Activated B cell treated with CpG ODN at 0.5 μM for 24 hours (primary cell): ENCODE measurements at places on chromosomes 13 and 19.

DNA sequence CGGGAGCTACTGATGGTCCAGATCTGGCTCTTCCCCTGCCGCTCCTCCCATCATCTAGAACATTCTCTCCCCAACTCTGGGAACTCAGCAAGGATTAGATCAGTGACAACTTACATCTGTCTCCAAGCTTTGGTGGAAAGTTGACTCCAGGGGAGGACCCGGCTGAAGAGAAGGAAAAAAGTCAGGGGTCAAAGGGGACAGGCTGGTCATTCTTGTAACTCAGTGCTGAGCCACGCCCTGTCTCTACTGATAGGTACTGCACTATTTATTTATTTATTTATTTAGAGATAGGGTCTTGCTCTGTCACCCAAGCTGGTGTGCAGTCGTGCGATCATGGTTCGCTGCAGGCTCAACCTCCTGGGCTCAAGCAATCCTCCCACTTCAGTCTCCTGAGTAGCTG, 14.3 kb downstream of the PLEKHA4 start:
- H3K4me3 ChIP-seq: no peak overlapping the region
- no peaks in the 10 kb centered on the region for H3K36me3 ChIP-seq
- H3K4me1 ChIP-seq: peaks cover 5% of the 10 kb centered on the region
- H3K27me3 ChIP-seq: no peaks in the 10 kb centered on the region

DNA sequence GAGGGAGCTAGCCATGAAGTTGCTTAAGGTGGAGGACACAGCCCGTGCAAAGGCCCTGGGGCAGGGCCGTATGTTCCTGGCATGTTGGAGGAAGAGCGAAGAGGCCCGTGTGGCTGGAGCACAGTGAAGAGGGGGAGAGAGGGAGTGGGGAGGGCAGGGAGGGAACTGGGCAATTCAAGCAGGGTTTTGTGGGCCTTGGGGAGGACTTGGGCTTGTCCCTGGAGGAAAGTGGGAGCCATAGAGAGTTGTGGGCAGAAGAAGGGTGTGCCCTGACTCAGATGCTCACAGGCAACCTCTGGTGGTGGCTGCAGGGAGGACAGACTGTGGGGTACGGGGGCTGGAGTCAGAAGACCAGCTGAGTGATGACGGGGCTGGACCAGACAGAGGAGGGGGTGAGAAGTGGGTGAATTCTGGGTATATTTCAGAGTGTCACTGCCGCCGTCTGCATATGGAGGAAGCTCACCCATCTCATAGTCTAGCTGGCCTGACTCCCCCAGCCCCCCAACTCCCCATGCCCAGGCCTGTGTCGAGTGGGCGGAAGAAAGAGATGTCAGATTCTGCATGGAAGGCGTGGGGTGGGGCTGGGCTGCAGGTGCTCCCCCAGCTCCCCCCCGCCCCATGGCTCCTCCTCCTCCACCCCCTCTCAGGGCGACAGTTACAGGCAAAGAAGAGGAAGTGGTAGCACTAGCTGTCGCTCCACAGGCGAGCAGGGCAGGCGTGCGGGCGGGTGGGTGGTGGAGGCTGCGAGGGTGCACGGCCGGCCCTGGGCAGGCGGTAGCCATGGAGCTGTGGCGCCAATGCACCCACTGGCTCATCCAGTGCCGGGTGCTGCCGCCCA, at the start of gene VAV1:
TSS of gene VAV1 (plus strand) at position 681 of the 838 bp plus-strand sequence. CDS start at position 781, 100 bp downstream.
- peak within 1 kb of the TSS; percentile 95 for H3K4me3 ChIP-seq
- H3K36me3 ChIP-seq: peaks cover 36% of the 10 kb centered on the region
- H3K27ac ChIP-seq: peak within 1 kb of the TSS; percentile 92
- peaks cover 60% of the 10 kb centered on the region for H3K4me1 ChIP-seq
- no peaks in the 10 kb centered on the region for H3K27me3 ChIP-seq

- H3K4me1 ChIP-seq: peaks cover 13% of the 10 kb centered on the region
- no peak overlapping the region for H3K4me3 ChIP-seq
- H3K27me3 ChIP-seq: no peaks in the 10 kb centered on the region
- H3K27ac ChIP-seq: no peak overlapping the region
- H3K36me3 ChIP-seq: peaks cover 39% of the 10 kb centered on the region
- DNase-seq: no peak
Measured at GRCh38 chr19:36672368-36672767, 5.7 kb upstream of the ZNF461 start.

DNA sequence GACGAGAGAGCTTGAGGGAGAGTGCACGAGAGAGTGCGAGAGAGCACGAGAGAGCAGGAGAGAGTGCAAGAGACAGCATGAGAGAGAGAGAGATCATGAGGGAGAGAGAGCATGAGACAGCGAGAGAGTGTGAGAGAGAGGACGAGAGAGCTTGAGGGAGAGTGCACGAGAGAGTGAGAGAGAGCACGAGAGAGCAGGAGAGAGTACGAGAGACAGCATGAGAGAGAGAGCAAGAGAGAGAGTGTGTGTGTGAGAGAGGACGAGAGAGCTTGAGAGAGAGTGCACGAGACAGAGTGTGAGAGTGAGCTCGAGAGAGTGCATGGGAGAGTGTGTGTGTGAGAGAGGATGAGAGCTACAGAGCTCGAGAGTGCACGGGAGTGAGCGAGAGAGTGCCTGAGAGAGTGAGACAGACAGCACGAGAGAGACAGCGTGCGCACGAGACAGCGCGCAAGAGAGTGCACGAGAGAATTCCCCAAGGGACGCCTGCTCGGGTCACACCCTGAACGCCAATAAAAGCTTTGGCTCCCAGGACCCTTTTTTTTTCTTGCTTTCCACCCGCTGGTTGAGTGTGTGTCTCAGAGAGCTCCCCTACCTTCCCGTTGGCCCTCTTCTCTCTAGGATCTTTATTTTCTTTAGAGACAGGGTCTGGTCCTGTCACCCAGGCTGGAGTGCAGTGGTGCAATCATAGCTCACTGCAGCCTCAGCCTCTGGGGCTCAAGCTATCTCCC, 3.7 kb downstream of the CD70 start:
- peak overlapping the region; percentile 82 for H3K27ac ChIP-seq
- peak; percentile 47 for DNase-seq
- peaks cover 23% of the 10 kb centered on the region for H3K36me3 ChIP-seq
- peaks cover 5% of the 10 kb centered on the region for H3K27me3 ChIP-seq
- peaks cover 57% of the 10 kb centered on the region for H3K4me1 ChIP-seq

DNA sequence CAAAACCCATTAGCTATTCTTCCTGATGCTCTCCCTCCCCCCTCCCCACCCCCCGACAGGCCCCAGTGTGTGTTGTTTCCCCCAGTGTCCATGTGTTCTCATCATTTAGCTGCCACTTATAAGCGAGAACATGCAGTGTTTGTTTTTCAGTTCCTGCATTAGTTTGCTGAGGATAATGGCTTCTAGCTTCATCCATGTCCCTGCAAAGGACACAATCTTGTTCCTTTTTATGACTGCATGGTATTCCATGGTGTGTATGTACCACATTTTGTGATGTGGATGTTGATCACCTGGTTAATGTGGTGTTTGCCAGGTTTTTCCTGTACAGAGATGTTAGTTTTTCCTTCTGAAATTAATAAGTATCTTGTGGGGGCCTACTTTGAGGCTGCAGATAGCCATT, 31.5 kb downstream of the TDRD12 start:
- H3K36me3 ChIP-seq: no peaks in the 10 kb centered on the region
- H3K27me3 ChIP-seq: peaks cover 28% of the 10 kb centered on the region
- no peak overlapping the region for H3K4me3 ChIP-seq
- no peak overlapping the region for H3K27ac ChIP-seq
- H3K4me1 ChIP-seq: no peaks in the 10 kb centered on the region
- DNase-seq: no peak

DNA sequence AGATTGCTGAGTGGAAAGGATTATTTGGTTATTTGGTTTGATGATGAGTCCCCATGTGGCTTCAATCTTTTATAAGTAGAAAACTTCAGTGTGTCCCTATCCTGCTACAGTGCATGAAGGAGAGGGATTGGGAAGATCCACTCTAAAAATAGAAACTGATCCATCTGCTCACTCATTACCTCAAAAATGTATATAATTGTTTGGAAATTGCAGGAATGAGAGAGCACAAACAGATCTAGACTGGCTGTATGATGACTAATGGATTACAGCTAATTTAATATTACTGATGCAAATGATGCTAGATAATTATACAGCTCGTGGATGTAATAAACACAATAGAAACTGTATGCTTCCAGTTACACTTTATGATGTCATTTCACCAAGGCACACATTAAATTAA, 625.3 kb upstream of the PRR20A start:
- H3K27ac ChIP-seq: no peak overlapping the region
- DNase-seq: no peak
- H3K4me1 ChIP-seq: no peaks in the 10 kb centered on the region
- no peaks in the 10 kb centered on the region for H3K27me3 ChIP-seq

DNA sequence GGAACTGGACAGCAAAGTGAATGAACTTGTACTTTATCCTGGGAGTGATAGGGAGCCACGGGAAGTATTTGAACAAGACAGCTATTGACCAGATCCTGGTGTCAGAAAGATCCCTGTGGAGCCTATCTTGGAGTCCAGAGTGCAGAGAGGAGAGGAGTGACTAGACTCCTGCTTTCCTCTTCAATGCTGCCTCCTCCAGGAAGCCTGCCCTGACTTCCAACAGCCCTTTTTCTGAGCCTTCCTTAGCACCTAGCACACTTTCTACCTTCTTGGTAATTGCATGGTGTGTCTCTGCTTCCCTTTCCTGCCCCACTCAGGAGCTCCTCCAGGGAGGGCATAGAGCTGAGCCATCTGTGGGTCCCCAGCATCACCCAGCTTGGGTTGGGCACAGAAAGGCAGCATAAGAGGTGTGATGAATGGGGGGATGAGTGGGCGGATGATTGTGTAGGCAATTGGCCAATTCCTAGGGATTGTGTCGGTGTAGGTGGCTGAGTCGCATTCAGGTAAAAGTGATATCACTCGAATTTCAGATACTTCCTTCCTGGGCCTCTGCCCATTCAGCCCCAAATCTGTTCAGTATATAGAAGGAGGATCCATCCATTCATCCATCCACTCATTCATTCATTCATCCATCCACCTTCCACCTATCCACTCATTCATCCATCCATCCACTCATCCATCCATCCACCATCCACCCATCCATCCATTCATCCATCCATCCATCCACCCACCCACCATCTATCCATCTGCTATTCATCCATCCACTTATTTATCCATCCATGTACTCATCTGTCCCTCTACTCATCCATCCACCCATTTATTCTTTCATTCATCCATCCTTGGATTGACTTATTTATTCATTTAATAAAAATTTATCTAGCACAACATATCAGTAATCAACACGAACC, 26.9 kb downstream of the CYP4F22 start:
- peaks cover 2% of the 10 kb centered on the region for H3K36me3 ChIP-seq
- H3K27ac ChIP-seq: no peak overlapping the region
- no peaks in the 10 kb centered on the region for H3K4me1 ChIP-seq
- no peak overlapping the region for H3K4me3 ChIP-seq

GRCh38 chr19:28583242-28583641, 629.7 kb downstream of the UQCRFS1 start:
- H3K27ac ChIP-seq: no peak overlapping the region
- H3K27me3 ChIP-seq: no peaks in the 10 kb centered on the region
- no peaks in the 10 kb centered on the region for H3K4me1 ChIP-seq
- H3K36me3 ChIP-seq: no peaks in the 10 kb centered on the region
- DNase-seq: no peak
- no peak overlapping the region for H3K4me3 ChIP-seq

GRCh38 chr19:3479177-3479833, 1.0 kb downstream of the SMIM24 start:
- H3K4me1 ChIP-seq: peaks cover 16% of the 10 kb centered on the region
- no peaks in the 10 kb centered on the region for H3K36me3 ChIP-seq
- no peak for DNase-seq
- no peaks in the 10 kb centered on the region for H3K27me3 ChIP-seq
- H3K4me3 ChIP-seq: peak overlapping the region; percentile 72
- H3K27ac ChIP-seq: no peak overlapping the region

GRCh38 chr19:30887042-30887441, 462.2 kb downstream of the TSHZ3 start:
- H3K4me3 ChIP-seq: no peak overlapping the region
- no peaks in the 10 kb centered on the region for H3K27me3 ChIP-seq
- no peaks in the 10 kb centered on the region for H3K4me1 ChIP-seq
- no peak overlapping the region for H3K27ac ChIP-seq
- no peaks in the 10 kb centered on the region for H3K36me3 ChIP-seq
